Chondrocyte (in vitro differentiated cells): ENCODE measurements at places on chromosomes 5 and 9. TPM values are rescaled to one million over a fixed set of nuclear protein-coding genes. Genes with fewer than 3 reads are reported as not detected.

- no peak for DNase-seq
Observed at GRCh38 chr5:135566422-135567400, 12.1 kb downstream of the CXCL14 start.

DNA sequence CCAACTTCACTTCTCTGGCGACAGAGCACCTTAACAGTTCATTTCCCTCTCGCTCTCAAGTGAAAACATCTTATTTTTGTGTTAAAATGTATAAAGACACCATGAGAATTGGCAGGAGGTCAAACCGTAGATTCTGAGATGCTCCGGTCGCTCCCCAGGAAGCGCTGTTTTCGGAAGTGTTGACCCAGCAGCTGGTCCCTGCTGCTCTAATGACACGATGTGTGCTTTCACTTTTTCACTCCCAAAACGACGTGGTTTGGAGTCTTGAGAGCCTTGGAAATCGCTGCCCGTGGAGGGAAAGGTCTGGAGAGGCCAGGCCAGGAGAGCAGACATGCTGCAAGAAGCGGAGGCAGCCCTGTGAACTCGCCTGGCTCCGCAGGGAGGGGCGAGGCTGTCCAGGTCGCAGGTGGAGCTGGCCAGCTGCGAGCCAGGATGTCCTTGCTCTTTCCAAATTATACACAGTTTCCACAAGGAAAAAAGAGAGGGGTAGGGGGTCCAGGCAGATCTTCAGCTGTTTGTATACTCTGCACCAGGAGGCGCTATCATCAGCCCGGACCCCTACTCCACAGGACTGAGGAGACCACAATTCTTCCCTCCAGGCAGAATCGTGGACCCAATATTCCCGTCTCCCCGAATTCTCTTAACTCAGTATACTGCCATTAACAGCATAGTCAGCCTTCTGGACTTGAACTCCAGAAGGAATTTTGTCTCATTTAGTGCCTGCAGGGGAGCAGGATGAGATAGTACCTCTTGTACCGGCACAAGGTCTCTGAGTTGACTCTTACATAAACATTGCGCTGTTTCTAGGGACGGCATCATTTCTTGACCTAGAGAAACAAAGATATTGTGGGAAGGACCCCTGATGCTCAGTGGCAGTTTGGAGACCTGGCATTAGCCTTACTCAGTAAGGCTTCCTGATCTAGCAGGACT, 248.6 kb upstream of the ANKRD55 start:
- no peak for DNase-seq

DNA sequence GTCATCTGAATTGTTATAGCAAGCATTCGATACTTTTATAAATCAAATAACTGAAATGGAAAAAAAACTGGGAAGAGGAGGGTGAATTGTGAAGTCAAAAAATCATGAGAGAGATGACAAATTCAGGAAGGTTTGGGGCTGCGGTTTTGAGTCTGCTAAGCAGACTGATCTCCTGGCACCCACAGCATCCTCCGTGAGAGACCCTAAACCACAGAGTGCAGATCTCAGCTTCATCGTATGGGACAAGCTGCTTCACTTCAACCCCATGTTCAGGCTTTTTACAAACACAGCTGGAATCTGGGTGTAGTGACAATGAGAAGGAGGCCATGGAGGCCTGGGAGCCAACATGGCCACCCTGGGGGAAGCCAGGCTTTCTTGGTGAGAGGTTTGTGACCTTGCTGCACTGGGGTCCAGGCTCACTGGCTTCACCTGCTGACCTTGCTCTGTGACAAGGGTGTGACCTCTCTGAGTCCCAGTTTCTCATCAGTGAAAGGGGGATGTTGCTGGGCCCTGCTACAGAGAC, 19.4 kb downstream of the USP20 start:
- no peak for DNase-seq

GRCh38 chr9:97559111-97559514, 57.6 kb downstream of the TMOD1 start:
- DNase-seq, result no peak

GRCh38 chr9:126166866-126167265, 159.8 kb upstream of the MVB12B start:
- DNase-seq, result peak; percentile 46

- no peak for DNase-seq
Observed at GRCh38 chr5:42830924-42831323, 19.2 kb upstream of the SELENOP start.

DNA sequence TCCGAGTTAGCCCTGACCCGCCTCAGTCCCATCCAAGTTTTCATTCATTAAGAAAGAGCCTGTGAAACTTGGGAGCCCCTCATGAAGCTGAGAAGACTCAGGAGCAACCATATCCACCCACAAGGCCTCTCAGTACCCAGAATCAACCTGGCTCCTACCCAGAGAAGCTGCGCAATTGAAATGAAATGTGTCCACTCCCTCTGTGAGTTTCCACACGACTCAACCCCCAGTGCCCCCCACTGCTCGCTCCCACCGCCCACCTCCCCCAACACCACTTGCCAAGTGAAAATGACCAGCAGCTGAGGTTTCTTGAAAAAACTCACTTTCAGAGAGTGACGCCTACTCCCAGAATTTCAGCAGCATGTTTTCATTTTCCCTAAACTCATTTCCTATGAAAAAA, 104.6 kb downstream of the CDK5RAP2 start:
- no peak for DNase-seq

Gene PCDHA6
- total RNA-seq, result 20.5 to 23.5 TPM (median 20.6 TPM) in 3 replicates

GRCh38 chr5:73729329-73729728, 103.3 kb downstream of the ARHGEF28 start:
- no peak for DNase-seq

DNA sequence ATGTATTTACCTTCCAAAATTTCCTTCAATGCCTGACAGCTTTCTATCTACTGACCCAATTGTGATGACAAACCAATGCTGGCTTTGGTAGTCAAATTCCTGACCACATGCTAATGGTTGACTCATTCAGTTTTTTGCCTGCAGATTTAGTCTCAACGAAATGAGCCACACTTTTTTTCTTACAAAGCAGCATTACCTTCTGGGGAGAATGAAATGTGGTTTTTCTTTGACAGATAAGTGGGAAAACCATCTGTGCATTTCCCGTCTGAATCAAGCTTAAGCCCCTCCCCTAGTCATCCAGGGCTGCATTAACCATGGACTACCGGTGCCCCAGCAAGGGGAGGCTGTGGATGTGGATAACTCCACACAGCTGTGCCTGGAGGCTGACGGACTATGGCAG, 99.6 kb upstream of the TAF11L2 start:
- no peak for DNase-seq

DNA sequence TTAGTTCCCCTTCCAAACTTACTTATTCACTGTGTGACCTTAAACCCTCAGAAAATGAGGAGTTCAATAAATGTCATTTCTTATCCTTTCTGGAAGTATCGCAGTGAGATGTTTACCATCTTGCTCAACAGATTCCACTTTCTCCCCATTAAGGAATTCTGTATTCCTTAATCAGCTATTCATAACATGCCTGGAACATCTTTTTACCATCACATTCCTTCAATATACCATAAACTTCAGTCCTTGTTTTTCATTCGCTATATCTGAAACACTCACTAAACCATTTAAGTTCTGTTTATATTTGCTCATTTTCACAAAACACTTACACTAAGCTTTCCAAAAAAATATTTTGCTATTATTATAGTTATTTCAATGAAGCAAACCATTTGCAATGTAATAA, 1158.6 kb downstream of the CDH12 start:
- DNase-seq, result no peak

Gene SHC3
- total RNA-seq, result 0.10 to 0.64 TPM (median 0.30 TPM) in 3 replicates

DNA sequence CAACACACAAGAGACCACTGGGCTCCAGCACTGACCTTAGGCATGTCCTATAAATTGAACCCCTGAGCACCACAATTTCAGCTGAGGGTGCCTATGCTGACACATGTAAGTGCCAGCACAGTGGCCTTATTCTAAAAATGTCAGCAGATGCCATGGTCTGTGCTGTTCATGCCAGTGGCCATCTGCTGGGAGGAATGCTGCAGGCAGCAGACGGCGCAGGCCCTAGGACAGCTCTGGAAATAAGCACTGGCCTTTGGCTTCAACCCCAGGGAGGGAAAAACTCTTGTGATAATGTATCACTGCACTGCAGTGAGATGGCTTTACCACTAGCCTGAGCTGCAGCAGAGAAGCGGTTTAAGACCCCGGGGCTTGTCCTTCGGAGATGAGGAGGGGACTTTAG, 98.5 kb downstream of the SYK start:
- no peak for DNase-seq

- DNase-seq, result no peak
Observed at GRCh38 chr5:2909035-2909434, 157.6 kb upstream of the IRX2 start.

DNA sequence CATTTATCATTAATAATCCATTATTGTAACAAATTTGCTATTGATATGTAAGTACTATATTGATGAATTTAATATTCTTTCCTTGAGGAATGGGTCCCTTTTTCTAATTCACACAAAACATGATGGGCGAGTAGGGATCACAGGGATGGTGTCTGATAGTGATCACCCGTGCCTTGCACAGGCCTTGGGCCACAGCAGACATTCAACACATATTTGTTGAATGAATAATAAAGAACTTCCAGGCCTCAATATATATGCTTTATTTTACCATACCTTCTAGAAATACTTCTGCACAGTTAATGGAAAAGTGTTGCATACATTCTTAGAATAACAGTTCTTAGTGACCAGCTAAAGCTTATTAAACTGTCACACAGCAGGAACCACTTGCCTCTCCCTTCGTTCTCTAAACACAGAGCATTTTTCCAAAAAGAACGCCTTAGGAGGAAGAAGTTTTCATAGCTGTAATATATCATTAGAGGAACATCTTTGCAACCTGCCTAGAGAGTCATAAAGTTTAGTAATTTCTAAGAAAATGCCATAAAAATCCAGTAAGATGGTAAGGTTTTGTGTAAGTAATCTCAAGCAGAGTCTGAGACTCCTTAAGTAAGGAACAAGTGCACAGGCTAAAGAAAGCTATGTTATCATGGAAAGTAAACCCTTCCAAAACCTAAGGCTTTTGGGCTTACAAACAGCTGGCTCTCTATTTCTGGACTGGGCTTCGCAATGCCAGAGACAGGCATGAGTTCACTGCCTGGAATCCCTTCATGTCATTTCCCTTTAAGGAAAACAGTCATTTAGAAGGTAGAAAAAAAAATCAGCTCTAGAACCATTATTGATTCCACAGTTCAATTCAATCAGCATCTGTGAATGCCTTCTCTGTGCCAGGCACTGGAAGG, 17.7 kb downstream of the TTLL11 start:
- DNase-seq, result no peak

DNA sequence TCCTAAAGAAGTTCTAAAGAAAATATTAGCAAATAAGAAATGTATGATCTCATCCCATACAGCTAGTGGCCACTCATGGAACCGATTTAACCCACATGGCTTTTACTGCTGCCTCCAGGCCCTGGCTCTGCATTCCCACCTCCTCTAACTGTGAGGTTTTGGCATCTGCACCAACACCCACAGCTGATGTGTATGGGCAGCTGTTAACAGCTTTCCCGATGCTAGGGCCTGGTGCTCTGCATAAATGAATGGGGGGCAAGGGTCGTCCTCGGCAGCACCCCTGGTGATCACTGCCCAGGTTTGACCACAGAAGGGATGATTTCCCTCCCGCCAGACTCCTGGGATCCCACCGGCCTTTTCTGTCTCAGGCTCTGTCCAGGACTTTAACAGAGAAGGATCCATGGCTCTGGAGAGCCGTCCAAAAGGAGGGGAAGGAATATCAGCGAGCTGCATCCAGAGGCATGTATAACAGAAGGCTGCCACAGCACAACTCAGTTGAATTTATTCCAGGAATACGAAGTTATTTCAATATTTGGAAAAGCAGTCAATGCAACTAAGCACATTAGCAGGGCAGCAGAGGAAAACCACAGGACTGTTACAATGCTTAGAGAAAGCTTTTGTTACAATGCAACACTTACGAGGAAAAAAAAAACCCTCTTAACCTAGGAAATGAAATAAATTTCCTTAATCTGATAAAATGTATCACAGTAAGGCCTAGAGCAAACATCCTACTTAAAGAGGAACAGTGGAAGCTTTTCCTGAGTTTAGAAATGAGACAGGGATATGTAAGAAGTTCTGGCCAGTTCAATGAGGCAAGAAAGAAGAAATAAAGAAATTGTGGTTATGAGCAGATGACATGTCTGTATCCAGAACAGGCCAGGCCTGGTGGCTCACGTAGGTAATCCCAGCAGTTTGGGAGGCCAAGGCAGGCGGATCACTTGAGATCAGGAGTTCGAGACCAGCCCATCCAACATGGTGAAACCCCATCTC, 63.1 kb downstream of the NACC2 start:
- DNase-seq, result no peak

DNA sequence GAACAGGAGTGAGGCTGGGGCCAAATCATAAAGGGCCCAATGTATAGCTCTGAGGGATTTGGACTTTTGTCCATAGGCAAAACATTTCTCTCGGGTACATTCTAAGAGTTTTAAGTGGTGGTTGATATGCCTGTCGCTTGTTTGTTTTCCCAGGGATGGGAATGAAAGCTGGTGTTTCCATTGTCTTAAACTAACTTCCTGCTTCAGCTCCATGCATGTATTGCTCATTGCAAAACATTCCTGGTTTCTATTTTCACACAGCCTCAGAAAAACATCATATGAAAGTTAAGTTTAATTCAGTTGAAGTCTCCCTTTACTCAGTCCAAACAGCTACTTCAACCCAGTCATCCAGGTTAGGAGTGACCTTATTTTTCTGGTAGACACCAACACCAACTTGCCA, 235.0 kb downstream of the ACTL7B start:
- no peak for DNase-seq

Gene TGFBI
- total RNA-seq, result 491 to 631 TPM (median 620 TPM) in 3 replicates

DNA sequence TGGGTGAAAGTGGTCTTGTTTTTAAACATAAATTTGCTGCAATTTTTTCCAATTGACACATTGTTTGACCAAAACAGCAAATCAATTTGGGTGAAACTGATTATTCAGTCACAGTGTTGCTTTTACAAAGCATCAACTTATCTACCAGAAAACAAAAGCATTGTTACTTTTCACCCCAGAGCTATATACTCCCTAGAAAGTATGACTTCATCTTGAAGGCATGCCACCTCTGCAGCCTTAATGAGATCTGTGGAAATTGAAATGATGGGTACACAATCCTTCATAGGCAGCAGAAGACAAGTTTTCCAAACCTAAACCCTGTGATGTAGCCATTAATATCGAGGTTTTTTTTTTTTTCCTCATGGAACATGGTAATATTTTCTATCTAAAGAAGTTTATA, 615.9 kb downstream of the CHSY3 start:
- no peak for DNase-seq

GRCh38 chr5:61246768-61247307, 84.6 kb upstream of the SMIM15 start:
- no peak for DNase-seq

DNA sequence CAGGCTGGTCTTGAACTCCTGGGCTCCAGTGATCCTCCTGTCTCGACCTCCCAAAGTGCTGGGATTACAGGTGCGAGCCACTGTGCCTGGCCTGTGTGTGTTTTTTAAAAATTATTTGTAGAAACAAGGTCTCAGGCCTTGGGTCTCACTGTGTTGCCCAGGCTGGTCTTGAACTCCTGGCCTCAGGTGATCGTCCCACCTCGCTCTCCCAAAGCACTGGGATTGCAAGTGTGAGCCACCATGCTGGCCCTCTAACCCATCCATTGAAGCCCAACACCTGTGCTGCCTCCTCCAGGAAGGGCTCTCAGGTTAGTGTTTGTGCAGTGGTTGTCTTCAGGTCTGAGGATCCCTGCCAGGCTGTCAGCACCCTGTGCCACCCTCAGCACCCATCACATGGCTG, 56.6 kb downstream of the CXXC5 start:
- DNase-seq, result no peak
